Activated T-cell treated with anti-CD3 and anti-CD28 coated beads for 1 hour (primary cell): ENCODE measurements at places on chromosomes 1 and 21.

DNA sequence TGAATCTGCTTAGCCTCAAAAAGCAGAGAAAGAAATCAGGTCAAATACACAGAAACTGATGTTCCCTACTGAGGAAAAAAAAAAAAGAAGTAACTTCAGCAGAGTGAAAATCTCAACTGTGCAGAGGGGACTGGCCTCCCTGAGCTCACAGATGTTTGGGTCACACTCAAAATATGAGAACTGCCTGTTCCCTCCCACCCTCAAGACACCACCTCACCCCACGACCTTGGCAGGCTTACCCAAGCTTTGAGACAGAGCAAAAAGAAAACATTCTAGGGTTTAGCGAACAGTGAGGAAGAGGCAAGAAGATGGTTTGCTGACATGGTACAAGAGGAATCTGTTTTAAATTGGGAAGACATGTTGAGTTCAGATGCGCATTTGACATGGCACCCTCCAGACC lies 48.8 kb downstream of the NID1 start:
- no peak for DNase-seq

DNA sequence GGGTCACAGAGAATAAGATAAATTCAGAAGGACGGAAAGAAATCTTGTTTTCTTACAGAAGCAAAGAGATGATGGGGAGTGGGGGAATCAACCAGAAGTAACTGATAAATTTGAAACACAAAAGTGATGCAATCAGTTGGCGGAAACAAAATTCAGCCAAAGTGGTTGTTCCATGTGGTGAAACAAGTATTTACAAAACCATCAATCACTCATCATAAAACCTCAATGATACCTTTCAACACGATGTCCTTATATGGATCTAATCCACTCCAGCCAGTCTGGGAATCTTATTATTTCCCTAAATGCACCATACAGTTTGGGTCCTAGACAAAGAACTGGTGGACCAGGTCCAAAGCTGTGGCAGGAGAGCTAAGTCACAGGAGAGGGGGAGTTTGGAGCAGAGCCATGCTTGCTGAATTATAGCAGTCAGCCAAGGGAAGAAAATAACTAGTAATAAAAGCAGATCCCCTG lies 303.8 kb upstream of the LRRC7 start:
- no peak for DNase-seq

DNA sequence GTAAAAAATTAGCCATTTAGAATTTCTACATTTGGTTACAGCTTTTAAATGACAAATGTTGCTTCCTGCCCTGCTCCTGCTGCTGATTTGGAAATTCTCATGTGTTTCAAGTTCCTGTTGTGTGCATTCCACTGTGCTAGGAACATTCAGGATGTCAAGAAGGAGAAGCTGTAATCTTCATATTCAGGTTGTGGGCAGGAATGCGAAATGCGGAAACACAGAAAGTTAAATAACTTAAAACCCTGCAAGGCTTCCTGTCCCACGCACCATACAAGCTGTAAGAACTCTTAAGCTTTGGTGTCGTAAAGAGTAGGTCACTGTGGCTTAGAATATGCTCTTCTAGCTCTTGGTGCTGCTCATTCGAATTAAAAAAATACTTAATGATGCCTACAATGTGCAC lies 52.6 kb downstream of the S100B start:
- DNase-seq = no peak

DNA sequence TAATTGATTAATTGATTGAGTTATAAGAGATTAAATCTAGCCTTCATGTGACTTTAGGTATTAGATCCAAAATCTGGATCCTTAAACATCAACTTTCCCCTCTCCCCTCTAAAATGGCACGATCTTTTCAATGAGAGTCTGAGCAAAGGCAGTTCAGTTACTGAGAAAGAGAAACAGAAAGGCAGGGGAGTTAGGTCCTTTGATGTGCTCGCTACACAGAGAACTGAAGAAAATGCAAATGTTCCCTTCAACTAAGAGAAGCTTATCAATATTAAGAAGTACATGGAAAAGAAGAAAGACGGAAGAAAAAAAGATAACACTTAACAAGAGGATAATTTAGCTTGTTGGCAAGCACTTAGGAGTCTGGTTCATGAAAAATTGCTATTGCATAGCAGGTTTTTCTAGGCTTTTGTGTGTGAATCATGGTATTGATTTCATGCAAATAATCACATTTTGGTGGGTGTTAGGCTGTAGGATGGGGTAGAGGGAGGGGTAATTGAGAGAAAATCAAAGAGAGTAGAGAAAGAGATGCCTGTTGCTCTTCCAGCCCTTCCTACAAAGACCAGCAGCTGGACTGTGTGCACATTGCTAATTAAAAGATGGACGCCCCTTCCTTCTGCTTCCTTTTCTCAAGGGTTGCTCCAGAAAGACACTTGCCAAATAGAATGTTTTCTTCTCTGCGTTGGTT lies 307.6 kb upstream of the PLXNA2 start:
- DNase-seq = no peak

GRCh38 chr1:95126366-95126765 lies 9.2 kb downstream of the TLCD4 start:
- no peak for DNase-seq
